ENCODE measurements at places on chromosomes 16 and 17. TPM values are rescaled to one million over a fixed set of nuclear protein-coding genes. Genes with fewer than 3 reads are reported as not detected.

DNA sequence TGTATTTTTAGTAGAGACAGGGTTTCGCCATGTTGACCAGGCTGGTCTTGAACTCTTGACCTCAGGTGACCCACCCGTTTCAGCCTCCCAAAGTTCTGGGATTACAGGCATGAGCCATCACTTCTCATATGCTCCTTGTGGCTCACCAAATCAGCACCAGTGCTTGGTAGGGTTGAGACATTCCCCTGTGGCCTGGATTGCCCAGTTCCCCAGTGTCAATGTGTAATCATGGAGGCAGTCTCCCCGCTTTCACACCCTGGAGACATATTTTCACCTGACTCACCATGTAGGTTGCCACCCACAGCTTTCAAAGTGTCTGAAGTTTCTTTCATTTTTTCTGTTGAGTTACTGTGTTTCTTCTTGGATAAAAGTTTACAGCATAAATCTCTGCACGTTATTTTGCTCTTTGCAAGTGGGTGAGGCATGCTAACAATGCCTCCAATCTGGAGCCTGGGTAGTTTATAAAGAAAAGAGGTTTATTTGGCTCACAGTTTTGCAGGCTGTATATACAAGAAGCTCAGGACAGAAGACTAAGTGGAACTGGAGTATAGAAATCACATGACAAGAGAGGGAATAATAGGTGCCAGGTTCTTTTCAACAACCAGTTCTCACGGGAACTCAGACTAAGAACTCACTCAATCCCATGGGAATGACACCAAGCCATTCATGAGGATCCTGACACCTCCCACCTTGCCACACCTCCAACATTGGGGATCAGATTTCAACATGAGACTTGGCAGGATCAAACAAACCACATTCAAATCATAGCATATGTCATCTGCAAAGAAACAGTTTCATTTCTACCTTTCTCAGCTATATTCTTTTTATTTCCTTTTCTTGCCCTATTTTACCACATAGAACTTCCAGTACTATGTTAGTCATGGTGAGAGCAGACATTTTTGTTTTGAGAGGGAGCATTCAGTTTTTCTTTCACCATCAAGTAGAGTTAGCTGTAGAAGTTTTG, 113.2 kb downstream of the PHKB start:
- DNase-seq, result no peak

Gene RAD51D
- 3.0 TPM for polyA plus RNA-seq

DNA sequence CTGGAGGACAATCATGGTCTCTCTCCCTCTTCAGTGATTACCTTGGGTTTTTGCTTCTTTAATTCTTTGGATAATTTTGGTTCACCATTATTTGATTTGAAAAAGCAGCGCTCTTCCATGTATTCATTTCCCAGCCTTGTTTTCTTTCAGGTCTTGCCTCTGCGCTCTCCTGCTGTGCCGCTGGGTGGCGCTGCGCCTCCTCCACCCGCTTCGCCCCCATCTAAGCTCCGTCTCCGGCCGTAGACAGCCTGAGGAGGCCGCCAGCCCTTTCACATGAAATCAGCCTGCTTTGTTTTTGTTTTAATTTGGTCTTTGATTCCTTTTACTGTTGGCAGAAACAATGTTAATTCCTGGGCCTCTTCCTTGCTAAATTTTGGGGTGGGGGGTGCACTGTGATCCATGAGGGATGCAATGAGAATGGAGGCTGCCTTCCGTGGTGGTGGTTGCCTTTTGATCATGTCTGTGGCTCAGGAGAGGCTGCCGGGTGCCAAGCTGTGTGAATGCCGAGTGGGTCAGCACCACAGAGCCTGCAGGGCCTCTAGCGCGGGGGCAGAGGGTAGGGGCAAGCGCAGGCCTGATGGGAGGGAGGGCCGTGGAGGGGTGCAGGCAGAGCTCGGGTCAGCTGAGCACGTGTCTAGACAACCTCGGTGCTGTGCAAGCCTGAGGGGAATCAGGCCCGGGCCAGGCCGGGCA, 64.1 kb downstream of the PLD6 start:
- DNase-seq, result no peak

DNA sequence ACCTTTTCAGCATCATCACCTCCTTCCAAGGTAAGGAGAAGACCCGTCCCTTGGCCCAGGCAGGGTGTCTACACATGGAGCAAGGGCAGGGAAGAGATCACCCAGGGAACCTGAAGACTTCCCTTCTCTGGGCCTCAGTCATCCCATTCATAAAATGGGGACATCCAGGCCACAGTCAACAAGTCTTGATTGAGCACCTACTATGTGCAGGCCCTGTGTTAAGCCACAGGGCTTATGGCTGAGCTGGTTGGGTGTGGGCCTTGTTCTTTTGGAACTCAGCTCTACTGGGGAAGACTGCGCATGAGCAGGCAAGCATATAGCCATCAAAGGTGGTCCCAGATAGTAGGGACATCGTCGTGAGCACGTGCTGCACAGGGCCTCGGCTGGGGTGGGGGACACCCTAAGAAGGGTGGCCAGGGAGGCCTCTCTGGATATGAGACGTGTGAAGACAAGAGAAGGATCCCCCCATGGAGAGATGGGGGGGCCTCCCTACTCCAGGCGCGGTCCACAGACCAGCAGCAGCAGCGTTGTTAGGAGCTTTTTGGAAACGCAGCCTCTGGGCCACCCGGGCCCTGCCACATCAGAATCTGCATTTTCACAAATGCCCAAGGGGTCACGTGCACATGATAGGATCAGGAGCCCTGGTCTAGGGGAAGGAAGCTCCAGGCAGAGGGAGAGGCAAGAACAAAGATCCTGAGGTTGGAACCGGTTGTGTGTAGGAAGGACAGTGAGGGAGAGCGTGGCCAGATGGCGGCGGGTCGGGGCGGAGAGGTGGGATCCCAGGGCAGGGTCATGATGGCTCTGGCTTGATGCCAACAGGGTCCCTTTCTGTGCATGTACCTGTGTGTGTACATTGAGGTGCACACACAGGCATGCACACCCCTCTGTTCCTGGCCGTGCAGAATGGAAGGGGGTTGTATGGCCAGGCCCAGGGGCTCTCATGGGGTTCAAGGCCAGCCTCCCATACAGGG, 5.9 kb upstream of the ADGRG3 start:
- DNase-seq, result no peak

- DNase-seq, result no peak
Measured at GRCh38 chr17:7133916-7134315, 19.3 kb upstream of the ASGR2 start.

GRCh38 chr16:54359555-54359954, 73.0 kb upstream of the IRX3 start:
- no peak for DNase-seq

Measured in heart right ventricle (tissue), 16 donors.